Dermis blood vessel endothelial cell (primary cell): ENCODE measurements at places on chromosomes 11 and 22. TPM values are rescaled to one million over a fixed set of nuclear protein-coding genes. Genes with fewer than 3 reads are reported as not detected.

- DNase-seq, result no peak
Observed at GRCh38 chr11:63660972-63661371, 10.2 kb downstream of the ATL3 start.

The LRRC74B gene
- total RNA-seq, result not detected in 2 replicates

DNA sequence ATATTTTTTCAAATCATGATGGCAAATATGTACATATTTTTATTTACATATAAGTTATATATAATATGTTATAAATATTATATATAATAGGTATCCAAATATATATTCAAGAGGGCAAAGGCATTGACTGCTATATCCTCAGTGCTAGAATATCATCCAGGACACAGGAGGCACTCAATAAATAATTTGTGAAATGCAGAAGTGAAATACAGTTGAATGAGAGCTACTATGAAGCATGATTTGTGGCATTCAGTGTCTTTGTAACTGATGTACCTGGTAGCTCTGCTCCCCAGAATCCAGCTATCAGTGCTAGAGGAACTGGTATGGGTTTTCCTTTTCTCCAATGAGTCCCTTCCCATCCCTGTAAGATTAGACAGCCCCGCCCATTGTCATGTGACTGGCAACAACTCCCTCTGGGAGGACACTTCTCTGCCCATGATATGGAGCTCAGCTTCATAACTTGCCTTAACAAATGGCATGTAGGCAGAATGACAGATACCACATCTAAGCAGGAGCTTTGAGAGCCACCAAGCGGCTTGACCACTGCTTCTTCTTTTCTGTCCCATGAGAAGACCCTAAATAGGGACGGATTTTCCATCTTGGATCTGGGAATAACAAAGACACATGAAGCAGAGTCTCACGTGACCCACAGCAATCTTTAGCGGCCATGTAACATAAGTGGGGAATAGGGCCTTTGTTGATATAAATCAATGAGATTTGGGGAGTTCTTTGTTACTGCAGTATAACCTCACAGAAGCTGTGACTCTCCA is 10.2 kb upstream of the CD82 start:
- DNase-seq, result no peak

DNA sequence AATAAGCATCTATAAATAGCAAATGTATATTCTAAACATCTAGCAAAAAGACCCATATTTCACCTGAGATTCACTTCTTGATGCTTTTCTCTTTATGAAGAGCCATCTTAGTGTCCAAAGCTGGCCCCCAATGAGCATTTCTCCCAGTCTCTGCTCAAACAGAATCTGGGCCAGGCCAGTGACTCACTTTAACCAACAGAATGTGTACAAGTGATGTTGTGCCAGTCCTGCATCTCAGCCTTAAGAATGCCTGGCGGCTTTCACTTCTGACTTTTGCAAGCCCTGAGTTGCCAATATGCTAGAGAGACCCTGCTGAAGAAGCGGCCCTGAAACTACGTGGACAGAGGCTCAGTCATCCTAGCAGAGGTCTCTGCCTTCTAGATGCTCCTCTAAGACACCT is 6.9 kb upstream of the COPB1 start:
- no peak for DNase-seq

- DNase-seq, result peak; percentile 76
Observed at GRCh38 chr11:47329987-47330931, 22.2 kb downstream of the MYBPC3 start.

DNA sequence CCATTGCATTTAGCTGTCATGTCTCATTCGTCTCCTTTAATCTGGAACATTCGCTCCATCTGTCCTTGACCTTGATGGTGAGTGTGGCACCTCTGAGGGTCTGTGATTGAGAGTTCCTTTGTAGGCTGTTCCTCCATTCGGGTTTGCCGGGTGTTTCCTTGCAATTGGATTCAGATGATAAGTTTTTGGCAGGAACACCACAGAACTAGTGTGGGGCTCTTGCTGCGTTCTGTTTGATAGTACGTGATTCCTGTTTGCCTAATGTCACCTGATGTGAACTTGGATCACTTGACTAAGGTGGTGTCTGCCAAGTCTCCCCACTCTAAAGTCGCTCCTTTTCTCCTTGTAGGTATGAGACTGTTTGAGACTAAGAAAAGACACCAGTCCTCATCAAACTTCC is 109.7 kb upstream of the TMEM45B start:
- DNase-seq, result no peak

The AIP gene
- total RNA-seq, result 81.0 and 124 TPM in 2 replicates

The SC5D gene
- total RNA-seq, result 21.6 and 40.8 TPM in 2 replicates

The MRGPRE gene
- total RNA-seq, result not detected in 2 replicates

DNA sequence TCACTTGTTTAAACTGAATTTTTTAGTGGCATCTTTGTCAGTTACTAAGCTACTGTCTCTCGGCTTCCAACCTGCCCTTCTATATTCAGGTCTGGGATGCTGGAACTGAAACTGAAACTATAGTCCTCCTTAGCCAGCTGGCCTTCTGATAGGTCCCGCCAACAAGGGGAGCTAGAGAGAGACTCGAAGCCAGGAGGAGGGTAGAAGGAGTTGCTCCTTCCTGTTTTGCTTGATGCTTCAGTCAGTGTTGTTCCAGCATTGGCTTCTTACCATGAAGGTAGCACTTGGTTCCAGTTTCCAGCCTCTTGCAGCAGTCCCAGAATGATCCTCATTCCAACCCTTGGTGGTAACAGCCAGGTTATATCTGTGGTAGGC is 32.9 kb upstream of the HORMAD2 start:
- DNase-seq, result no peak

The C1QTNF6 gene
- 3.1 and 12.5 TPM in 2 replicates for total RNA-seq

DNA sequence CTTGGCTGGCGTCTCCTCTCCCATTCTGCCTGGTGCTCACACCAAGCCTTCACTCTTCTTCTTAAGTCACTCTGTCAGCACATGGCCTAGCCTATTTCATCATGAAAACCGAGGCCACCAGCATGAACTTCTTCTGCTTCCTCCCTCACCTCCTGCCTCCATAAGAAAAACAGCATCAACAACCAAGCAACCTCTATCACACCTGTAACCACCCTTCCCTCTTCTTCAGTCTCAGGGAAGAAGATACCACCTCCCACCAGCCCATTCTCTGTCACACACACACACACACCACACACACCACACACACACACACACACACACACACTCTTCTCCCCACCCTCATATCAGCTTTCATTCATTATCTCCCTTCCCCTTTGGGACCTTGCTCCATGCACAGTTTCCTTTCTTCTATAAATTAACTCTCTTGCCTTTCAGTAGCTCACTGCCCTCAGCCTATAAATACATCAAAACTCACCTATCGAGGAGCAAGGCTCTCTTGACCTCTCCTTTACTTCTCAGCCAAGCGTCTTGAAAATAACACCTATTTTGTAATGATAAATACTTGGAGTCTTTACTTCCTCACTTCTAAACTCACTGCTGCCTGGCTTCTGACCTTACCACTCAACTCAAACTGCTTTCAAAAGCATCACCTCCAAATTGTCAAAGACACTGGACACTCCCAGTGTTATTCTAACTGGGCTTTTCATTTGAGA is 36.6 kb downstream of the SC5D start:
- DNase-seq, result no peak

DNA sequence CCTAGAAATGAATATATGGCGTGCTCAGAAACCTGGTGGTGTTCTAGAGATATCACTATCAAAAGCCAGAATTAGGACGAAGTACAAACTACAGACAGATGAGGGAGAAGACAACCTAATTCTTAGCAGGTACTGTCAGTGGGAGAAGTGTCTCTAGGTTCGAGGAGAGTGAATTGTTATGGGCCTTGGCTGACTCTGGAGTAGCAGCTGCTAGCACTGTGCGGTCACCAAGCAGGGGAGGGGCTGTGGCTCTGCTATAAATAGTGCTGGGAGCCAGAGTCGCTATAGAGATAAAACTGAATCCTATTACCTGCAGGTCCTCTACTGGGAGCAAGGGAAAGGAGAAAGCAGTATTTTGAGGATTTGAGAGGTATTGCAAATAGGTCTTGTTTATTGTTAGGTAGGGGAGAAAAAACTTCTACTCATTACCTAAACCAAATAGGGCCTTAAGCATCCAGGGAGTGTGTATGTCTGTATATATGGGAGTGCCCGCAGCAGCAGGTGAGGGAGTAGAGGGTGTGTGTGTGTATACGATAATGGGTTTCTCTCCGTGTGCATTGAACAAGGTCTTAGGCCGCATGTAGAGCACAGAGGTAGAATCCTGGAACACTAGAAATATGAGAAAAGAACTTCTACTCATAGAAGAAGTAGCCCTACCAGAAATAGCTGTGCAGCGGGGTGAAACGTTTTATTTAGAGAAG is 2.2 kb downstream of the MADD start:
- no peak for DNase-seq

GRCh38 chr22:17110791-17111550 is 10.2 kb downstream of the TMEM121B start:
- DNase-seq, result no peak

GRCh38 chr11:28346209-28346608 is 238.0 kb downstream of the METTL15 start:
- no peak for DNase-seq

DNA sequence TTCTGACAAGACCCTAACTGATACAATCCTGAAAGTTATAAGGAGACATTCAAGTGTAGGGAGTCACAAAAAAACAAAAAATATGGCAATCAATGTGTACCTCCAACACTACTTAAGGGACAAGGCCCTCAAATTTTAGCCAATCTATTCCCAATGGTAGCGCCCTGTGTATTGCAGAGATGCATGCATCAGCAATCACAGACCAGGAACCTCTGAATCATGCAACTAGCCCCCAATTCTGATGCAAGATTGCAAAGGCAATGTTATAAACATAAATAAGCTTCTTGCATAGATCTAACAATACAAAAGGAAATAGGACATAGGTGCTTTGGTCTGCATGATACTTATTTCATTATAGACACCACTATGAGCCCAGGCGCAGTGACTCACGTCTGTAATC is 29.7 kb upstream of the SIK2 start:
- no peak for DNase-seq

The RASSF10 gene
- total RNA-seq, result 1.4 and 5.1 TPM in 2 replicates

DNA sequence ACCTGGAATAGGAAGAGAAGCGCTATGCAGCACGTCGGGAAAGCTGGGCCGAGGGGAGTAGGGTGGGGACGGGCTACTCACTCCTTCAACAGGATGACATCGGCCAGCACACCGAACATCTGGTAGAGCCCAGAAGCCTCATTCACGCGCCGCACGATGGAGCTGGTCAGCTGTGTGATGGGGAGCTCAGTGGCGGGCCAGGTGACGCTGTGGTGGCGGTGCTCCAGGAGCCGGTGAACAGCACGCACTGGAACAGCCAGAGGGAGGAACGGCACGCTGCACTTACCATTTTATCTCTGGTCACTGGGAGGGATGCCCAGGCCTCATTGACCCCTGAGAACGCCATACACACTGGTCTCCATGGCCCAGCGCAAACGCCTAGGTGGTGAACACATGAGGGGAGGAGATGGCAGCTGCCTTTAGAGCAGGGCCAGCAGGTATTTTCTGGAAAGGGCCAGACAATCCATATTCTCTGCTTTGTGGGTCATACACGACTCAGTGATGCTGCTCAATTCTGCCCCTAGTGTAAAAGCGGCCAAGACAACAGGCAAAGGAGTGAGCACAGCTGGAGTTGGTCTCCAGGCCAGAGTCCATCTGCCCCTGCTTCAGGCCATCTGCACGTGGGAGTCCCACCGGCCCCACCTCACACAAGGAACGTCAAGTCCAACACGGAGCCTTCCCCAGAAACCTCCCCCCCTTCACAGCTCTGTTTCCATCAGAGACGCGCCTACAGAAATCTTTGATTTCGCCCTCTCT is 8.8 kb downstream of the FOXRED2 start:
- no peak for DNase-seq

- DNase-seq, result no peak
Observed at GRCh38 chr11:109023036-109023435, 358.2 kb downstream of the DDX10 start.

- DNase-seq, result no peak
Observed at GRCh38 chr11:121048464-121049233, 24.7 kb downstream of the TBCEL start.

The MARK2 gene
- 12.1 and 15.1 TPM in 2 replicates for total RNA-seq

The SPTBN2 gene
- 36.8 and 50.4 TPM in 2 replicates for total RNA-seq

DNA sequence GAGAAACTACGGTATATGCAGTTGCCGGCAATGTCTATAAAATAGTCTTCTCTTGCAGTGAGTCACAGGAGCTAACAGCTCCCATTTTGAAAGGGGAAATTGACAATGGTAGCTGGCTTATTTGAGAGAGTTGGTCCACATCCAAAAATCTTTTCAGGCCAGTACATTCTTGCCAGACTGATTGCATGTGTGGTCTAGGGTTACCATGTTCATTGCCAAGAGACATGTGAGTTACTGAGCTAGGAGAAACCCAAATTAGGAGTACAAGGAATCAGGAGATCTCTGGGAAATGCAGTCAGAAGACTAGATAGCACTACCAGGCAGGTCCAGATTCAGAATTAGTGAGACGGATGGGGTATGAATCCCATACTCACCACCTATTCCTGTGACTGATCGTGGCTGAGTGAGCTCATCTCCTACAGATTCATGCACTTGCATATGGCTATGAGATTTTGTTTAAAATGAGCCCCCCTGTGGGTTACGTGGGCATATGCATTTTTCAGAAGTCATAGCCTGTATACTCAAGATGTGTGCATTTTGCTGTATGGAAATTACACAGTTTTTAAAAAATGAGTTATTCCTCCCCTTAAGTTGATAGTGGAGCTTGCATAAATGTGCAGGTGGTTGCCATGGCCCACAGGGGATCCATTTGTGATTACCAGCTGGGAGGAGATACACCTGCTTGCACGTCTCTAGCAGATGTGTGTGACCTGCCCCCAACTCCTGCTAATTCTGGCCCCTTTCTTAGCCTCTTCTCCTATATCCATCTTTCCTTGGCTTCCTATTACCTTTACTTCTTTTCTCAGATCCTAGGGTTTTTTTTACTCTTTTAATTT is 102.7 kb downstream of the COMMD9 start:
- peak; percentile 35 for DNase-seq

DNA sequence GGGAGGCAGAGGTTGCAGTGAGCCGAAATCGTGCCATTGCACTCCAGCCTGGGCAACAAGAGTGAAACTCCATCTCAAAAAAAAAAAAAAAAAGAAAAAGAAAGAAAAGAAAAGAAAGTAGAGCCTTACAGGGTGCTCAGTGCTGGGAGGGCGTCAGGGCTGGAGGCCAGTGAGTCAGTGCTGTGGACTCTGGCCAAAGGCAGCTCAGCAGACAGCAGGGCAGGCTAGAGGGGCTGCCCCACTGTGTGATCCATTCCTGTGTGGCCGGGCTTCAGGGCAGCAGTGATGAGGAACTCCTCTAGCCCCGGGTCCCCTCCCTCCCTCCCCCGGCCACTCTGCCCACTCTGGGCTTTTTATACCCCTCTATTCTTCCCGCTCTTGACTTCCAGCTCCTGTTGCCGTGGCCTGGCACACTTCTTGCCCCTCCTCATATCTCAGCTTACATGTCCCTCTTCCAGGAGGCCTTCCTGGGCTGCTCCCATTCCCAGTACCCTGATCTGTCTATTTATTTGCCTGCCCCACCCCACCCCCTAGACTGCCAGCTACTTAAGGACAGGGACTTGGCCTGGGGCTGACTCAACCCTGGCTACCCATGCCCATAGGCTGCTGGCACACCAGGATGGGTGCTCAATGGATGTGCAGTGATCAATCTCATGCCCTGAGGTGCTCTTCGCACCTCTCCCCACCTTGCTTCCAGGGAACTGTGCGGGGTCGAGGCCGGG is 10.1 kb downstream of the SYT12 start:
- peak; percentile 47 for DNase-seq
